ENCODE measurements at places on chromosomes 7 and 10.

DNA sequence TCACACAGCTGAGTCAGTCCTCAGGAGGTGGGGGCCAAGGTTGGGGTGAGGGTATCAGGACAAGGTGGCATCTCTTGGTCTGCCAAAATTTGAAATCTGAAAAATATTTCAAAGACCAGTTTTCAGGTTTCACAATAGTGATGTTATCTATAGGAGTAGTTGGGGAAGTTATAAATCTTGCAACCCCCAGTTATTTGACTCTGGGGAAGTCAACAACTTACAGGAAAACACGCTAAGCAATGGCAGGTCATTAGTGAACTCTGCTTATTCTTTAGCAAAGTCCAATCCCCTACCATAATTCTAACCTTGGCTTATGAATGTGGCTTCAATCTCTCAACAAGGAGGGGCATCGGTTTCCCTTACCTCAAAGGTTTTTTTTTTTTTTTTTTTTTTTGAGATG lies 94.9 kb downstream of the MARCHF5 start:
- no peak for DNase-seq

DNA sequence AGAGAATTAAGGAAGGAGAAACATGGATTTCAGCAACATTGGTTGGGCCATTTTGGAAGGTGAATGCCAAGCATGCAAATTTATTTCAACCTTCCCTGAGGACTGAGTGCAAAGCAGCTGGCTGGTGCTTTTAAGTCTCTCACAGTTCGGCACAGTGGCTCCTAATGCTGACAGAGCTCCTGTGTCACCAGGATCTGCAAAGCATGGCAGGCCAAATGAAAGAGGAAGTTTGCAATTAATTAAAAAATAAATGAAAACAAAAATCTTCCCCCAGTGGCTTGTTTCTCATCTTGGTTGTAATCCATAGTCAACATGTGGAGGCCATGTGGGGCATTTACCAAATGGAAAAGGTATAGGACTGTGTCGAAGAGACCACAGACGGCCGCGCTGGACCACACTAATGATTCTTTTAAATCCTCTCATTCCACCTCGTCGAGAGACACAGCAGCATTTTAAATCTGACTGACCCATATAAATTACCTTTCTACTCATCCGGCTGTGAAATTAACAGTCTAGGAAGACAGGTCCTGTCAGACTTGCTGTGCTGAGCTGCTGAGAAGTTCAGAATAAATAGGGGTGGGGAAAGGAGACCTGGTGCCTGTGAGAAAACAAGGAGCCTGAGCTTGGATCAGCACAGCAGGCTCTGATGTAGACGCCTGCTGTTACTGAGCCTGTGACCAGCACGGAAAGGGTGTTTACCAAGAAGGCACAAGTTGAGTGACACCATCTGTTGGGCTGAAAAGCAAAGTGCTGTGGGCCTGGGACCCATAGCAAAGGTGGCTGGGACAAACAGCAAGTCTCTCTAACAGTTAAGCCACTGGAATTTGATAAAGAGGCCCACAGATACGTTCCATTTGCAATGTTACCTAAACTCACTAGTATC lies 136.0 kb upstream of the COL1A2 start:
- no peak for DNase-seq

DNA sequence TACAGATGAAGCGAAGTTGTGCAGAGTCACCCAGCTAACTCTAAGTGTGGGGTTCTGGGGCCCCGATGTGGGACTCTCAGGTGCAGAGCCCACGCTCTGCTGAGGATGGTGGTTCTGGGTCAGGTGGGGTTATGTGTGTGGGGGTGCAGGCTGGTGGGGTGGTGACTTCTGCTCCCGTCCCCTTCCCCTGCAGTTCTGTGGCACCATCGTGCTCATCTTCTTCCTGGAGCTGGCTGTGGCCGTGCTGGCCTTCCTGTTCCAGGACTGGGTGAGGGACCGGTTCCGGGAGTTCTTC lies 28.6 kb upstream of the SH2D4B start:
- no peak for DNase-seq

DNA sequence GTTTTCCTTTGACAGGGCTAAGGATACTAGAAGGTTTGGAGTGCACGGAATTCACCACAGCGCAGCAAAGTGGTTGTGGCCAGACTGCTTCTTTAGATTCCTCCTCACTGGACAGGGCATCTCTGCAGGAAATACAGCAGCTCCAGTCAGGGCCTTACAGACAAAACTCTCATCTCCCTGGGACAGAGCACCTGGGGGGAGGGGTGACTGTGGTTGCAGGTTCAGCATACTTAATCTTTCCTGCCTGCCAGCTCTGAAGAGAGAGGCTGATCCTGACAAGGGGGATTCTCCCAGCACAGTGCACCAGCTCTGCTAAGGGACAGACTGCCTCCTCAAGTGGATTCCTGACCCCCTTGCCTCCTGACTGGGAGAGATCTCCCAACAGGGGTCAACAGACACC lies 1257.9 kb downstream of the NXPH1 start:
- DNase-seq: no peak

DNA sequence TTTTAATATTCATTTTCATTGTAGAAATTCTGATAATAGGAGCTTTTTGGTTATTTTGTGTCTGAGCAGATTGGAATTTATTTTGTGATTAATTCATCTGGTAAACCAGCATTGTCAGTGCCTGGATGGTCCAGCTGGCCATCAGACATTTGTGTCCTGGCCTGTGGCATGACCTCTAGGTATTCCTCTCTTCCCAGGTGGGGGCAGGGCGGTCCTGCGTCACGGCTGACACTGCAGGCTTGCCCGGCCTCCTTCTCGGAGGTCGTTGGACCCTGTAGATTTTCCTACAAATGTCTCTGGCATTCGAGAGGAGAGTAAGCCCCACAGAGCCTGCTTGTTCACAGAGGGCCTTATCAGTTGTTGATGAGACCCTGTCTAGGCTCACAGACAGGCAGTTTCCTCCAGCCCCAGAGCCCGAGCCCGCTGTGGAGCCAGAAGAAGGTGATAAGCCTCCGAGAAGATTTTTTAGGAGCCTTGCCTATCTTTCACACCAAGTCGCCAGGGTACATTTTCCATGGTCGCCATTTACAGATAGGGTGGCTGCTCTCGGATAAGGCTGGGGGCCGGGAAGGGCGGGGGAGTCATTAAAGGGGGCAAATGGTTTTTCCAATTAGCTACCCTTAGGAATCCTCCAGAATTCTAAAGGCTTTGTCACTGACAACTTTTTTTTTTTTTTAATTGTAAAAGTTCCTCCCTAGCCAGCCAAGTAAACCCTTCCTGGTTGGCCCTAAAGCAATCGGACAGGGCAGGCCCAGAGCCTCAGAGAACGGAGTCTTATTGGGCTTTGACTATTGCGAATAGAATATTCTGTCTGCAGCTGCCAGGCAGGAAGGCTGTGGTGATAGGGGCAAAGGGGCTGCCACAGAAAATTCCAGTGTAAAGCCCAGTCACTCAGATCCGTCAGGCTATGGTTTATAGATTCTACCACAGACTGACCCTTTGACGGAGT lies 78.1 kb upstream of the TBX20 start:
- DNase-seq: no peak

DNA sequence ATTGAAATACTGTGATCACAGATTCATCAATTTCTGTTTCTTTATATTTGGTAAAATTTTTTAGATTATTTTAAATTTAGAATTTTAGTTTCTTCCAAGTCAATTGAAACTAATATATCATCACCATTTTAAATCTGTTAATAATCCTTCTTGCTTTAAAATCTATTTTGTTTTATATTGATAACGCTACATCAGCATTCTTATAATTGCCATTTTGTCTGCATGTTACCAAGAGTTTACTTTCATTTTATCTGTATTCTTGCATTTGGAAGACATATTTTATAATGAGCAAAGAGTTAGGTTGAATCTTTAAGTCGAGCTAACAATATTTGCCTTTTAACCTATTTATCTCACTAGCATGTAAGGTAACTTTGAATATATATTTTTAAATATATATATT lies 890.6 kb downstream of the DNAJB9 start:
- DNase-seq: no peak

GRCh38 chr7:40147371-40148246 lies 12.8 kb downstream of the SUGCT start:
- DNase-seq: no peak

DNA sequence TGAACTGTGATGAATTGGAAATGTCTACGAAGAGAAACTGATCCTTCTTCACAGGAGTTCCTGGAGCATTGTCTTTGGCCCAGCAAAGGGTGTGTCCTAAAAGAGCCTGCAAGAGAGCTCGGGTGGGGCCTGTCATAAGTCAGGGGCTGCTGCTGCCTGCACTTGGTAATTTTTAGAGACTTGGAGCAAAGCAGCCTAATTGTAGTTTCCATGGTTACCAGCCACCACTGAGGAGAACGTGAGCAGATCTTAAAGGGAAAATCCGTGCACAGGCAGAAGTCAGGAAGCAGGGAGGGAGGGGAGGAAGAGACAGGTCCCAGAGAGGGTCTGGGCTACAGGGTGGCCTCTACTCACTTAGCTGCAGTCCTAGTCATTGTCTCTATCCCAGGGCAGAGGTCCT lies 463.6 kb downstream of the PLXNA4 start:
- no peak for DNase-seq

Data from NCI-H774 (cell line).